ENCODE measurements at places on chromosomes 4 and X.
A peak's percentile ranks its signal among the peaks of the same experiment; 100 is the strongest.

- DNase-seq = no peak
Observed at GRCh38 chr4:74625981-74626380, 168.3 kb downstream of the BTC start.

DNA sequence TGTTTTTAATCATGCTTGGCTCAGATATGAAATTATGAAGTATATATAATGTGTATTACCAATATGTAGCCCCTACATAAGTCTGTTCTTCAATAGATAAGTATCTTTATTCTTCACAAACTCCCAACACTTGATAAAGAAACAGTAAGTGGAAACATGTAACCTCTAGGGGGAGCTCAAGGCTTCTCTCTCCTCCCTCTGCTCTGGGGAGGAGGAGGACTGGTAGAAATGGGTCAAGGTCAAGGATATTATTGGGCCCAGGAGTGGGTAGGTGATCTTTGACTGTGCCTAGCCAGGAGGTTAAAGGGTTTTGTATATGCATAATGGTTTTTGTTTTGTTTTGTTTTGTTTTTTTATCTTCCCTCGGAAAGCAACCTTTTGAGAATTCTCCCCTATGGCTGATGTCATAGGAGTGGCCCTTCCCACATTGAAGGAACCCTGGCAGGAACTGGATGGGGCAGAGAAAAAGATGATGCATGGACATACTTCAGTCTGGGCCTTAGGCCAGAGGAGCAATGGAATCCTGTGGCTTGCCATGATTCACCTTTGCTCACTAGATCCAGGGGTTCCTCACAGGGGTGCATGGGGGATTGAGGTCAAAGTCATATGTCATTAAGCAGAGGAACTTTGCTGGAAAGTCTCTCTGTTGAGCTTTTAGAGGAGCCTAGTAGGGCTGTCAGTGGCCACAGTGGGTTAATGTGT is 460.3 kb downstream of the MID1IP1 start:
- peak; percentile 8 for DNase-seq

DNA sequence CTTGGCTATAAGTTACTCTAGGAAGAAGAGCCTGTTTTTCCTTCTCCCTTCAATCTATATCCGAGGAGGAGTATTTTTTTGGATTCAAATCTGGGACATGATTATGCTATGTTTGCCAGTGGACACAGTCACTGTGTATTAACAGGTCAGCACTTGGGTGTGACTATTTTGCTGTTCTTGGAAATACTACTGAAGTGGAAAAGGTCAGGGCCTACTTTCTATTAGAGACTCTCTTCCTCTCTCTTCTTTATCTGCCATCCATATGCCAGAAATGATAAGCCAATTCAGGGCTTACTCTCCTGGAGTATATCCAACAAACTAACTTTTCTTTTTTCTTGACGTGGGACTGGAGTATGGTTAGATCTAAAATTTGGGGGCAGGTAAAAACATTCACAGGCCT is 40.5 kb downstream of the MID1IP1 start:
- no peak for DNase-seq

DNA sequence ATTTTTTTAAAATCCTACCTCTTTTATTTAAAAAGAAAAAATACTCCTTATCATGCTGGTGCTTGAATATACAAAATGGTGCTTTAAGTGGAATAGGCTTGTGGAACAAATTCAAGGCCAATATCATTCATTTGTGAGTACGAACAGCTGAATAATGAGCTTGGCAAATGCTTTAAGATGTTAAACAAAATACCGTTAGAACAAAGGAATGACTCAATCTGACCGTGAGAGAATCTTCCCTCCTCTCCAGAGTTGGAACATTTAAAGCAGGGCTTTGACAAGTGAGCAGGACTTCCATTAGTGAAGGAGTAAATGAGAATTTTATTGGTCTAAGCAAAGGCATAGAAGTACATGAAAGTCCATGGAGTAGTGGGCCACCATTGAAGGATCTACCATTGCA is 74.5 kb downstream of the DCLK2 start:
- no peak for DNase-seq

All from caudate nucleus (tissue), 63 donors.